ENCODE measurements at places on chromosomes 2 and 18. TPM values are rescaled to one million over a fixed set of nuclear protein-coding genes. Genes with fewer than 3 reads are reported as not detected.
A peak's percentile ranks its signal among the peaks of the same experiment; 100 is the strongest.

Gene BOK
- polyA plus RNA-seq: 12.7 TPM

Gene UGT1A1
- 1.8 TPM for polyA plus RNA-seq

Gene MEP1B
- polyA plus RNA-seq: 1.8 TPM

Gene CAVIN2
- 14.4 TPM for polyA plus RNA-seq

Gene SERPINE2
- polyA plus RNA-seq: 7.2 TPM

GRCh38 chr18:9751371-9752031 is 43.4 kb downstream of the RAB31 start:
- no peak overlapping the region for H3K4me3 ChIP-seq
- H3K4me1 ChIP-seq: no peaks in the 10 kb centered on the region
- no peaks in the 10 kb centered on the region for H3K27me3 ChIP-seq
- no peak overlapping the region for H3K27ac ChIP-seq
- H3K36me3 ChIP-seq: no peaks in the 10 kb centered on the region
- DNase-seq: no peak

GRCh38 chr18:66560094-66560493 is 43.8 kb downstream of the CDH19 start:
- H3K27ac ChIP-seq: no peak overlapping the region
- no peaks in the 10 kb centered on the region for H3K36me3 ChIP-seq
- no peaks in the 10 kb centered on the region for H3K27me3 ChIP-seq
- H3K4me3 ChIP-seq: no peak overlapping the region
- no peak for DNase-seq
- H3K4me1 ChIP-seq: no peaks in the 10 kb centered on the region

- no peak overlapping the region for H3K27ac ChIP-seq
- H3K4me1 ChIP-seq: no peaks in the 10 kb centered on the region
- no peaks in the 10 kb centered on the region for H3K36me3 ChIP-seq
- no peak for DNase-seq
- no peaks in the 10 kb centered on the region for H3K27me3 ChIP-seq
Measured at GRCh38 chr18:75785834-75786233, 358.3 kb upstream of the SMIM21 start.

DNA sequence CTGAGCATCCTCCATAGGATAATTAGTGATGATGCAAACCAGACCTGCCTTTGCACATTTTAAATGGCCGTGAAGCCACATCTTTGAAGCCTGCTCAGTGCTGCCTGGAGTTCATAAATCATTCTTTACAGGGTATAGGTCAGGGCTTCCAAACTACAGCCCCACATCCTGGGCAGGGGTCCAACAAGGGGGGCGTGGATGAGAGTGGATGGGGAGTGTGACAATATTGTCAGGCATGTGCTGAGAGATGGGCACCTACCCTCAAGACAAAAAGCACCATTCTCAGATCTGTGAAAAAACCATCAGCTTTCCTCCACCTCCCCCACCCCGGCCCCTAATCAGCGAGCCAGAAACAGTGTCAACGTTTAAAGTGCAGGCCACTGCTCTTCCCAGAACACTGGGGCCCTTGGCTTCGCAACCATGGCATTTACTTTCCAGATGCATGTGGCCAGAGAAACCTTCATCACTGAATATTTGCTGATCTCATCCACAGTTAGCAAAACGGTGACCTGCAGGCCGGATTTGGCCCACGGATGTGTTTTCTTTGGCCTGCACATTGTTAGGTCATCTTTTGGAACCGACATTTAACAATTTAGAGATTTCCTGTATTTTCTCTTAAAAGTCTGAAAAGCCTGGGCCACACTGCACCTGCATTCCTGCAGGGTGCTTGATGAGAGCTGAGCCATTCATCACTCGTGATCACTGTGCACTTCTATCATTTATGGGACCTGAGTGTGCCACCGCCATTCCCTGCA is 130.7 kb downstream of the ANKRD44 start:
- peak overlapping the region; percentile 32 for H3K27ac ChIP-seq
- DNase-seq: peak; percentile 70
- H3K4me1 ChIP-seq: peaks cover 18% of the 10 kb centered on the region
- no peak overlapping the region for H3K4me3 ChIP-seq

GRCh38 chr2:160430001-160430344 is 63.6 kb downstream of the RBMS1 start:
- no peaks in the 10 kb centered on the region for H3K27me3 ChIP-seq
- peaks cover 30% of the 10 kb centered on the region for H3K4me1 ChIP-seq
- H3K27ac ChIP-seq: peak overlapping the region; percentile 63

GRCh38 chr2:162057426-162057825 is 16.6 kb downstream of the DPP4 start:
- H3K4me1 ChIP-seq: no peaks in the 10 kb centered on the region
- H3K27me3 ChIP-seq: no peaks in the 10 kb centered on the region
- H3K27ac ChIP-seq: no peak overlapping the region
- no peak for DNase-seq

GRCh38 chr2:225282858-225283710 is 116.4 kb upstream of the NYAP2 start:
- no peak for DNase-seq
- no peak overlapping the region for H3K27ac ChIP-seq
- no peaks in the 10 kb centered on the region for H3K4me1 ChIP-seq
- H3K4me3 ChIP-seq: no peak overlapping the region

Measured in sigmoid colon (tissue), 7 donors.